Activated CD4-positive, CD25-positive, alpha-beta regulatory T cell treated with anti-CD3 and anti-CD28 coated beads, Interleukin-2, amount 50 U/mL, for 16 hours (primary cell): ENCODE measurements at places on chromosomes 7 and 10.

DNA sequence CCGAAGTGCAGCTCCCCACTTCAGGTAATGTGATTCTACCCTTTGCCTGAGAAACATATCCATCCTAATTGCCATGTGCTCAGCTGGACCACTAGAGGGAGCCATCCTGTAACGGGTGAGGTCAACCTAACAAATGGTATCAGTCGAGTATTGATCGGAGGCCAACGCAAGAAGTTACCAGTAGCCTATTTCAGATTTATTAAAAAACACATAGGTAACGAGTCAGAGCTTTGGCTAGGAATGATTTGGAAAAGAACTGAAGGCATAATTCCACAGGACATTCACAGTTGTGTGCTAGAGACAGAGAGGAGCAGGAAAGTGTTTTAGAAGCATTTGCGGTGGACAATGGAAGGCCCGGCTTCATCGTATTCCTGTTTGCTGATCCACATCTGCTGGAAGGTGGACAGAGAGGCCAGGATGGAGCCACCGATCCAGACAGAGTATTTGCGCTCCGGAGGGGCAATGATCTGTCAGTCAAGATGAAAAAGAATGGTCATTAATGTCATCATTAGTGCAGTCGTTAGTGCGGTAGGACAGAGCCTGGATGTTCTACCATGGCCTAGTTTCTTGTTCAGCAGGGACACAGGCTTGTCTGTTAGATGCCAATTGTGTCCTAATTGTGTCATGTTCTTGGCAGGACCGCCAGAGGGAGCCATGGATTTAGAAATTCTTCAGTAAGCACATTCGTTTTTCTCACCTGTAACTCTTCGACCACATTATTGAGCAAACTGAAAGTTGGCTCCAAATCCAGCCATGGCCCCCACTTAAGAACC, 17.5 kb downstream of the ACTA2 start:
- peak; percentile 60 for DNase-seq

- no peak for DNase-seq
These were observed 188.4 kb upstream of the LYZL1 start for GRCh38 chr10:29100505-29100904.

- no peak for DNase-seq
These were observed 562.6 kb upstream of the GALNT17 start for GRCh38 chr7:70569335-70569819.

- DNase-seq: no peak
These were observed 89.1 kb downstream of the CNOT4 start for GRCh38 chr7:135420786-135421185.

DNA sequence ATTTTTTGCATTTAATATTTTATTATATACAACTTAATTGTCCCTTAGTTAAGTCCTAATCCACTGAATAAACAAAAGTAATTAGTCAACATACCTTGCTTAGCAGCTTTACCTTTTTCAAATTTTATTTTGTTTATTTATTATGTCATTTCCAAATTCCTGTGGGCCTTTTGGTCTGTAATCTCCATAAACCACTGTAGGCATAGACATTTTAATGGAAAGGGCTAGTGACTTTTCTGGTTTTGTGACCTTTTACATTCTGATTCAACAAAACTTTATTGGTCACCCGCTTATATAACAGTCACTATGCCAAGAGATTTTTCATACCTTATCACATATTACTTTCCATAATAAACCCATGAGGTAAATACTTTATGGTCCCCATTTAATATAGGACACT, 181.3 kb upstream of the PRPS1L1 start:
- no peak for DNase-seq

DNA sequence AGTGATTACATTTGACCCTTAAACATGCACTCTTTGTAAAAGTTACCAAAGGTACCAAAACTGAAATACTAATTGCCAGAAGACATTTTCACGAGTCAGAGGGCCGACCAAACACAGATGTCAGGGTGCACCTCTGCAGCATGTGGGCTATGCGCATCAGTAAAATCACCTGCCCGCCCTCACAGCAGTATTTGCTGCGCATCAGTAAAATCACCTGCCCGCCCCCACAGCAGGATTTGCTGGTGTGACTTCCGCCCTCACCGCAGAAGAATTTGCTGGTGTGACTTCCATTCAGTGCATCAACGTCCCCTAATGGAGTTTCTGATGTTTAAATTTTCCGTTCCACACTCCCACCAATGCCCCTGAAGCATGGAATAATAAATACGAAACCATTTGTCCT, 202.9 kb downstream of the PTPRN2 start:
- DNase-seq: no peak

DNA sequence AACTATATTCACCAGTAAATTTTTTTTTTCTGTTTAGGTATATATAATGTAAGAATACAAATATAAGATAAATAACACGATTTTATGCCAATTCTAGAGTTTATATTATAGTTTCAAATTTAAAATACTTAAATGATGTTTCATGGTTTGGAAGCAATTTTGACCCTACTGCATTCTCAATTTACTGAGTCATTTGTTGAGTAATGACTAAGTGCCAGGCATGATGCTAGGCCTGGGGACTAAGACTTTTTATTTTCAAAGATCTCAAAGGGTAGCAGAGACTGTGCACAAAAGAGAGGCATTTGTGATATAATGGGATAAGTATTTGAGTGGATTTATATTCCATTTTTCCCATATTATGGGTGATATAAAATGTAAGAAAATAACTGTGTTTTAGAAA, 78.9 kb upstream of the SMIM30 start:
- DNase-seq: no peak

DNA sequence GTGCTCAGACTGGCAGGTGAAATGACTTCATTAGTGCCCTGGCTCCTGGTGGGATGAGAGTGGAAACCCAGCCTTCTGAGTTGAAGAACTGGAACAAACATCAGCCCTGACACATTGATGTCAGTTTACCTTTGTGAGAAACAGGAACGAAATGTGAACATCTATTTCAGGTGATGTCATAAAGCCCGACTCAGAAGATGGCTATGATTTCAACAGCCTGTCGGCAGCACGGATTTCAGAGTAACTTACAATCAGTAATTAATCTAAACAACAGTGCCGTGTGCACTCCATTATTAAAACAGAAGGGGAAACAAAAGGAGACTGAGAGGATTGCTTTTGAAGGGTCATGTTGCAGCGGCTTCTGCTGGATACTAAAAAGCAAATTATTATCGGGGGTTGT, 243.2 kb downstream of the FRMD4A start:
- no peak for DNase-seq
